ENCODE measurements at places on chromosomes 5 and 9.

- no peak for DNase-seq
Observed at GRCh38 chr5:105593011-105593760, 2030.6 kb upstream of the NUDT12 start.

GRCh38 chr5:147901599-147902039, 4.7 kb downstream of the C5orf46 start:
- DNase-seq: no peak

GRCh38 chr5:156722358-156722757, 127.7 kb upstream of the PPP1R2B start:
- no peak for DNase-seq

GRCh38 chr5:76733049-76733417, 17.1 kb downstream of the F2R start:
- no peak for DNase-seq

DNA sequence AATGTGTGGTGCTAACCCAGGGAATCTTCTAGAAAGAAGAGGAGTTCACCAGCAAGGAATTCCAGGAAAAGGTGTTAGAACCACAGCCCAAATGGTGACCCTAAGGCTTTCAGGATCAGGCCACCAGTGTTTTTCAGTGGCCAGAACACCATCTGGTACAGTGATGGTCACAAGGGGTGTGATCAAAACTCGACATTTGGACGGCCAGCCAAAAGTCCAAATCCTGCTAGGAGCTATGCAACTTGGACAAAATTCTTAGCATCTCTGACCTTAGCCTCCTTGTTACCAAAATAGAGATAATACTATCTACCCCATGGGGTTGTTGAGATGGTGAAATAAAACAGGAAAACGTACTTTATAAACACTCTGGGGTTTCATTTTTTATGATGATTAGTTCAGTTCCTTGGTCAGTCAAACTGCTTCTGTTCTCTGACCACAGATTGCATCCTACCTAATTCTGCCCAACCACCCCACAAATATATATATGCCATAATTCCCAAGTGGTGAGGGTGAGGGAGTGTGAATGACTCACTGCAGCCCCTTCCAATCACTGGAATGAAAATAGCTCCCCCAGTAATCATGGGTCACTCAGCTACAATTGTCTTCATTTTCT, 210.3 kb downstream of the CDK5RAP2 start:
- no peak for DNase-seq

GRCh38 chr5:114857941-114858551, 311.7 kb downstream of the TRIM36 start:
- no peak for DNase-seq

DNA sequence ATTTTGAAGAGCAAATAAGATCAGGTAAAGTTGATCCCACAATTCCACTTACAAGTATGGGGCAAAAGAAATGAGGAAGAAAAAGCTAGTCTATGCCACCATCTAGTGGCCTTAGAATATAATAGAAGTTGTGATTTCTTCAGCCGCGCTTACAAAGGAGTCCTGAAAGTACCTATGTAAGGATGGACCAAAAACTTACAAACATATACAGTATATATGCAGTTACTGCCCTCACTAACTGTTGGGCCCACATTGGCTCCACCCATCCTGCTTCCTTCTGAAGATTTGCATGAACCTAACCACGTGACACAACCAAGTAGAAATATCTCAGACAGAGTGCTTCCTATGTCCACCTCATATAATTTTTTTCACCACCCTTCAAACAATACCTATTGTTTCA, 11.7 kb upstream of the OR13D1 start:
- DNase-seq: no peak

GRCh38 chr5:40017135-40017534, 592.4 kb upstream of the DAB2 start:
- no peak for DNase-seq

- DNase-seq: no peak
Observed at GRCh38 chr5:149581931-149582768, 852 bp downstream of the ARHGEF37 start.

GRCh38 chr5:140632366-140633020, 482 bp downstream of the CD14 start:
- peak; percentile 25 for DNase-seq

GRCh38 chr9:114141553-114142402, 13.6 kb upstream of the COL27A1 start:
- DNase-seq: no peak

DNA sequence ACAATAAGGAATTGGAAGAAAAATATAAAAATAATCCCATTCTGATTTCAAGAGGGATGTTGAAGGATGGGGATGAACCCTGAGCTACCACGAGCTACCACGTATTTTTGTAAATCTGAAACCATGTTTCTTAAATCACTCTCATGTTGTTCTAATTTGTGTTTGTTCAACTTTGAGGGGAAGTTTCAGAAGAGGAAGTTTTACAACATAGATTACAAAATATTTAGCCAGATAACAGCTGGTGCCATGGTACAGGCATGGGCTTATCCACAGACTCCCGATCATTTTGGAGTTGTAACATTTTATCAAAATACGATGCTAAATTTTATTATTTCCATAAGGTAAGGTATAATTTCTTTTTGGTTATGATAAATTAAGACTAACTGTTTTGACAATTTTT, 15.2 kb downstream of the CCDC125 start:
- no peak for DNase-seq

GRCh38 chr5:2741956-2742355, 9.5 kb downstream of the IRX2 start:
- DNase-seq: no peak

- DNase-seq: no peak
Observed at GRCh38 chr9:92709240-92709639, 39.3 kb upstream of the IPPK start.
